Iris pigment epithelial cell (primary cell): ENCODE measurements at places on chromosomes 1 and 21.

- DNase-seq, result no peak
These were observed 76.9 kb upstream of the GFI1 start for GRCh38 chr1:92563457-92564216.

DNA sequence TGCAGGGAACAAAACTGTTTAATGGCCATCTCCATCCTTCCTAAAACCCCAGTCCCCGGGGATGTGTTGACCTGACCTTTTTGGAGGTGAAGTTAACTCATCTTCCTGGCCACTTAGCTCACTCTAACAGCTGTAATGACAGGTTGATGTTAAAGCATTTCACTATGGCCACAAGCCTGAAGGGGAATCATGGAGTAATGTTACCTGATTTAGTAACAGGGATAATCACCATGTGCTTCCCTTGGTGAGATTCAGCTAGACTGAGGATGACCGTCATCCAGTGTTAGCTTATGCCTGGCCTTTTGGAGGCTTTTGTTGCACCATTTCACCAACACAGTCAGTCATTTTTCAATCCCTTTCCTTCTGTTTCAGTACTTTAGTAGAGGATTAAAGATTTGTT lies 64.3 kb upstream of the RAVER2 start:
- DNase-seq, result no peak

DNA sequence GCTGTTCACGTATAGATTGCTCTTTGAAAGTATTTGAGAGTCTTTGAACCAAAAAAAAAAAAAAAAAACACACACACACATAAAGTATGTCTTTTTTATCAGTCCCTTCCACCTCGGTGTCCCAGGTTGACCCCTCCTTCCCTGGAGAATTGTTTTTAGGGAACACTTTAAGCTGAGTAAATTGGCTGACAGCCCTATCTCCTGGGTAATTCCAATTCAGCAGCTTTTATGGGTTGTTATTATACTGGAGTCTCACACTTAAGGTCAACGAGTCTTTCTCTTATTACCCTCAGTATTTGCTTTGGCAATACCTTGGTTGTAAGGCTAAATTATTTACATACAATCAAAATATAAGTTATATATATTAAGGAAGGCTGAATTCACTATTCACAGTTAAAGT lies 69.4 kb downstream of the SLC30A10 start:
- no peak for DNase-seq

DNA sequence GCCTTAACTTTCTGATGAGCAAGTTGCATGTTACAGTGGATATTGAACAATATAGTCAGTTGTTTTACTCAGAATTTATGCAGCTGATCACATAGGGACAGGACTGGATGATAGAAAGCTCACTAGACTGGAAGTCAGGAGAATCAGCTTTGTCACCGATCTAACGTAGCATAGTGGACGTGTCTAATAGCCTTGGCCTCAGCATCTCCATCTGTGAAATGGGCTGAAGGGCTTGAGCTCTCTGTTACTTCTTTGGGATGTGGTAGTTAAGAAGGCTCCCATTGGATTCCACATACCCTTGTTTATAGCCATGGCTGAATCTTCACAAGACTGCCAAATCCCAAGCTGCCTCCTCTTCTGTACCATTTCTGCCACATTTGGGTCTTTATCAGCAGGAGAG lies 190.6 kb downstream of the GRIK1 start:
- DNase-seq, result no peak

DNA sequence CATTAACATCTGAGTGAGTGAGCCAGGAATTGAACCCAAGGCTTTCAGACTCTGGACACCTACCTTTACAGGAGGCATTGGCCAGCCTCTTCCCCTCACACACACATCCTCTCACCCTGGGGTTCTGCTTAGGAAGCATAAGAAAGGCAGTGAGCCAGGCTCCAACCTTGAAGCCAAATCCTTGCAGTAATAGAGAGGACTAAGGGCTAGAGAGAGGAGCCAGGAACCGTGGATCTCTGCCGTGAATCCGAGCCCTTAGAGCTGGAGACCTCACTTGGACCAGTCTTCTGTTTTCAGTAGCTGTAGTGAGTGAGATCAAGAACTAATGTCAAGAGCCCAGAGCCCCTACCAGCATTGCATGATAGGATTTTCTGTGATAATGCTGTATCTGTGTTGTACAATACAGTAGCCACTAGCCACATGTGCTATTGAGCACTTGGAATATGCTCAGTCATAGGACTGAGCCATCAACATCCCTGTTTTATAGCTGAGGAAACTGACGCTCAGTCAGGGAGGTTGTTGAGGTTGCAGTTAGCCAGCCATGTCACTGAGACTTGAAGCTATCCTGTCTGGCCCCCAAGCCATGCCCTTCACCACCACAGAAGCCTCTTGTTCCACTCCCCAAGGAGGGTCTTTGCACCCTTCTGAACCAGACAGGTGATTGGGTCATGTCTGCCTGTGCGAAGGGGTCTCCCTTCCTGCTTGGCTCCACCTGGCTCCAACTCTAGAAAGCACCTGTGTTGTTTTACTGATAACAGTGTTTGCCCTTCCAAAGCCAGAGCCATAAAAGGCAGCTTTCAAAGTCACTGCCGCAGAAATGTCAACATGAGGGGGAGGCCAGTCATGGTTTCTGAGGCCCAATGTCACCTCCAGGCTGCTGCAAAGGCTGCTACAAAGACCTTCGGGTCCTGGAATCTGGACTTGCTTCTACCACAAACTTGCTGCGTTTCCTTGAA lies 101.1 kb upstream of the JUN start:
- no peak for DNase-seq

- no peak for DNase-seq
These were observed 12.1 kb downstream of the IL24 start for GRCh38 chr1:206909161-206909882.

DNA sequence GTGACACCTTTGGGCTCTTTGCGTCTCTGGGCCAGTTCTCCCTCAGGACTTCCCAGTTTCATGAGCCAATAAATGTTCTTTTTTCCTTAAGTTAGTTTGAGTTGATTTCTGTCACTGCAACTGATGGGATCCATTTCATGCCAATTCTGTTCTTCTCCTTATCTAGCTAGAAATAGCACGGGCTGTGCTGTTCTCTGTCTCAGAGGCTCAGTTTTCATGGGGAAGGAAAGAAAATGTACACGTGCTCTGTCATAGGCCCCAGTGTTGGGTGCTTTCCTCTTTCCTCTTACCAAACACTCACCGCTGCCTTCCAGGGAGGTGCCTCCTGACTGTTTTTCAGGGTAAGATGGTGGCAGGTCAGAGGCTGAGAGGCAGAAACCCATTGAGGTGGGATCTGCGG lies 43.2 kb upstream of the ACTL8 start:
- DNase-seq, result no peak

DNA sequence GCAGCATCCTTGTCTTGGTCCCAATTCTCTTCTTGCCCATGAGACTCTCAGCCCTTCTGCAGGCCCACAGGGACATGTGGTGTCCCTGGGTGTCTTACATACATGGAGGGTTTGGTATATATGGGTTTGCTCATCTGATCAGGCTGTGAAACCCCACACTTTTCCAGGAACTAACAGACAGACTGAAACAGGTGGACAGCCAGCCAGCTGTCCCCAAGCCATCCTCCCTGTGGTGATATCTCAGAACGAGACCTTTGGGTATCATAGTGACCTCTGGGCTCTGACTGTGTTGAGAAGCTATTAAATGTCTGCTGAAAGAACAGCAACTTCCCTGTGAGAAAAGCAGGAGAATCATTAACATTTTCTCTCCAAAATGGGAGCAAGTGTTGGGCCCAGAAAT lies 115.5 kb upstream of the PAXBP1 start:
- DNase-seq, result no peak

DNA sequence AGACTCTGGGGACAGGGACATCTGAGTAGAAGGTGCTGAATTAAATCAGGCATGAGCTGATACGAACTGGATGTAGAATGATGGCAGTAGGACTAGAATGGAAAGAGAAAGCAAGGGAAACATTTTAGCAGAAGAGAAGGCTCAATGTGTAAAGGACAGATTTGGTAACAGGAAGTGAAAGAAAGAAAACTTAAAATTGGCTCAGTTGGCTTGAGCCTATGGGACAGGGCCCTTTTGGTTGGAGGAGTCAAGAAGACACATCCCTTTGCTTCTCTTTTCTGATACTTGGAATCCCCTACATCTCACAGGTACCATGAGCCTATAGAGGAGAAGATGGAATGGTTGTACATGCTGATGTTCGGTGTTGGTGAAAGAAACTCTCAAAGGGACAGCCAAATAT lies 300.6 kb upstream of the PLXNA2 start:
- no peak for DNase-seq

- peak; percentile 15 for DNase-seq
These were observed 173.7 kb upstream of the LYPLAL1 start for GRCh38 chr1:219000005-219000404.

DNA sequence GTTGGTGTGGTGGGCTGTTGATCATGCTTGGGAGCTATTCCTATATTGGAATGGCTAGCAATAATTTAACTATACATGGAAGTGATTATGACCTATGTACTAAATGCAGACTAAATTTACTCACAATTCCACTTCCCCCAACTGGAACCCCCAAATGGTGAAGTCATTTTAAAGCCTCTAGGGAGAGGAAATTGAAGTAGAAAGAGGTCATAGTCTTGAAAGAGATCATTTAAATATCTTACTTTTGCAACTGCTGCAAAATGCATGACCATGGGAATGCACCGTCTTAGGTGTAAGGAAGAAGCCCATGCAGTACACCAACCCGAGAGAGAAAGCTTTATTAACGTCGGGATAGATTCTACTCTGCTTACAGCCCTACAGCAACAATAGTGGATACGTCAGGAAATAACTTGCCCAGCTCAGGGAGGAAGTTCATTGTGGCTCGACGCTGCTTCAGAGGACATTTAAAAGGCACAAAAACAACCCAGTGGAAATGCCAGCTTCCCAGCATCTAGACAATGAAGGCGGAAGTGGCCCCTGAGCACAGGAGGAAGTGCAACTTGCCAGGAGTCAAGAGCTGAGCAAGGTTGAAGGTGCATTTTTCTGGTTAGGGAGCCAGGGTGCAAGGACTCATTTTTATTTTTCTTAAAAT lies 26.5 kb downstream of the CYYR1 start:
- DNase-seq, result no peak
